A549 (cell line): ENCODE measurements at places on chromosomes 2 and 18. TPM values are rescaled to one million over a fixed set of nuclear protein-coding genes. Genes with fewer than 3 reads are reported as not detected.
A peak's percentile ranks its signal among the peaks of the same experiment; 100 is the strongest.

- no peak for DNase-seq
These were observed 5.1 kb upstream of the EML4 start for GRCh38 chr2:42164046-42164445.

GRCh38 chr2:109368798-109369197 is 239.8 kb downstream of the SH3RF3 start:
- no peak for DNase-seq

DNA sequence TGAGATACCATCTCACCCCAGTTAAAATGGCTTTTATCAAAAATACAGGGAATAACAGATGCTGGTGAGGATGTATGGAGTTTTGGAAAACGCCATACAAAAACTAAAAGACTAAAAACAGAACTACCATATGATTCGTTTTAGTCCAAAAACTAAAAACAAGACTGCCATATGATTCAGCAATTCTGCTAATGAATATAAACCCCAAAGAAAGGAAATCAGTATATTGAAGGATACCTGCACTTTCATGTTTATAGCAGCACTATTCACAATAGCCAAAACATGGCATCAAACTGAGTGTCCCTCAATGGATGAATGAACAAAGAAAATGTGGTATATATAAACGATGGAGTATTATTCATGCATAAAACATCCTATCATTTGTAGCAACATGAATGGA is 224.4 kb upstream of the MC4R start:
- no peak for DNase-seq

- no peak for DNase-seq
These were observed 183.5 kb upstream of the HS6ST1 start for GRCh38 chr2:128502200-128502599.

DNA sequence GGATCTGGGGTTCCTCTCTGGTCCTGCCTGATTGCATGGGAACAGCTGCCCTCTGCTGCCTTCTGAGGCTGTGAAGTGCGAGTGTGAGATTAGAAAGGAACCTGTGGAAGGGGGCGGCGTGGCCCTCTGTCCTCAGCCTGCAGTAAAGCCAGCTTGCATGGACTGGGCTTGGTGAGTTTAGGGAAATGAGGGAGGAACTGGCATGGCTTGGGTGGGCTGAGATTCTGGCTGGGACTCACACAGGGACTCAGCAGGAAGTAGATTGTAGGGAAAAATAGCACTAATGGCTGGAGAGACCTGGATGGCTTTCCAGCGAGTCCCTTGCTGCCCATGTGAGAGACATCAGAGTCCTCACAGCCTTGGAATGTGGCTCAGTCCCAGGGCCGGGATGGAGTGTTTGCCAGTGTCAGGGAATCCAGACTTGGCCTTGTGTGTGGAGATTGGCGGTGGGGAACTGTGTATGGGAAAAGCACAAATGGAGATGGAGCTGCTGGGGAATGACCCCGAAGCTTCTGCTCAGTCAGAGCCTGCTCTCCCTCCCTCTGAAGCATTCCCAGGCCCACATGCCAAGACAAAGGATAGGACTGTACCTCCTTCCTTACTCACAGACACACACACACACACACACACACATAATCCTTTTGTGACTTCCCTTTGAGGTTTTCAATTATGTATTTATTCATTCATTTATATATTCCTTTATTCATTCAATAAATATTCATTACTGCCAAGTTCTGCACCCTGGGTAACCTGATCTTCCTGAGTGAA is 115.4 kb downstream of the ACAA2 start:
- no peak for DNase-seq

- DNase-seq = no peak
These were observed 17.6 kb downstream of the SATB2 start for GRCh38 chr2:199440118-199440517.

GRCh38 chr2:20241973-20242726 is 17.2 kb upstream of the SDC1 start:
- DNase-seq = no peak

DNA sequence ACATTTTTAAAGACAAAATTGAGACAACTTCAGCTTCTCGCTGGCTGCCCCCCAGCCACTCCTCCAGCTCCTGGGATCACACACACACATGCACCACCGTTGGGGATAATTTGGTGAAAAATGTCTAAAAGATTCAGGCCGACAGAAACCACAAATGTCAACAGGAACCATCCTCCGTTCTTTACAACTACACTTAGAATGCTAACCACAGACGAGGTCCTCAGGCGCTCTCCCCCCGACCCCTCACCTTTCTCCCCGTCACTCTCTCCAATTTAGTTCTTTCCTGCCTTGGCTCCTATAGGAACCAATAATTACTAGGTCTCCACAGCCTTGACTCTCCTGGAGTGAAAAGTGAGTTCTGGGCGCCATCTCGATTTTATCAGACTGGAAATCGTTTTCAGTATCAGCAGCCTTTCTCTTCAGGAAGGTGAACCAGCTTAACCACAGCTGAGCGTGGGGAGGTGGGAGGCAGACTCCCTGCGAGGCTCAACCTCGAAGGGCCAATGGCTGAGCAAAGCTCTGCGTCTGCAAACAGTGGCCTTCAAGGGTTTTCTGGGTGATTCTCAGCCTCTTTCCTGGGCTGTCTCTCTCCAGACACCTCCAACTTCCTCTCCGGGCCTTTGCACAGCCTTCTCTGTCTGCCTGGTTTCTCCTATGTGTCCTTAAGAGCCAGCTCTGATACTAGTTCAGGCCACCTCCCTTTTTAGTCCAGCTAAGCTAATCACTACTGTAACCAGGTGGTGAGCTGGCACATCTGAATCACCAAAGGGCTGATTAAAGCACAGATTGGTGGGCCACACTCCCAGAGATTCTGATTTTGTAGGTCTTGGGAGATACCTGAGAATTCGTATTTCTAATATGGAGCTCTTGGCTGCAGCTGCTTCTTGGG is 115.7 kb upstream of the COPS8 start:
- DNase-seq = no peak

DNA sequence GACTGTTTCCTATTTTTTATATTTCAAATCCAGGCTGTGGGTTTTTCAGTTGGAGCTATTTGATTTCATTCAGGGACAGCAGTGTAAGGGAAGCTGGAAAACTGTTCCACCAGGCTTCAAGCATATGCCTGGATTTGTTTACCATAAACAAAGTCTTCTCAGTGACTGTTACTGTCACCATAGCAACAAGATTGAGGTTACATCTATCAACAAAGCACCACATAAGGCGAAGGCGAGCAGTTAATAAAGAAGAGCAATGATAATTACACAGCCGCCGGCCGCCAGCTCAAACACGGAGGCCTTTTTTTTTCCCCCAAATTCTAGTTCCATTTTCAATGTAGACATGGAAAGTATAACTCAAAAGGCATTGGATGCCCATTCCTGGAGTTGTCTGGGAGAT is 553.7 kb upstream of the SYT4 start:
- no peak for DNase-seq

GRCh38 chr2:216856406-216857065 is 3.3 kb downstream of the TNP1 start:
- no peak for DNase-seq

DNA sequence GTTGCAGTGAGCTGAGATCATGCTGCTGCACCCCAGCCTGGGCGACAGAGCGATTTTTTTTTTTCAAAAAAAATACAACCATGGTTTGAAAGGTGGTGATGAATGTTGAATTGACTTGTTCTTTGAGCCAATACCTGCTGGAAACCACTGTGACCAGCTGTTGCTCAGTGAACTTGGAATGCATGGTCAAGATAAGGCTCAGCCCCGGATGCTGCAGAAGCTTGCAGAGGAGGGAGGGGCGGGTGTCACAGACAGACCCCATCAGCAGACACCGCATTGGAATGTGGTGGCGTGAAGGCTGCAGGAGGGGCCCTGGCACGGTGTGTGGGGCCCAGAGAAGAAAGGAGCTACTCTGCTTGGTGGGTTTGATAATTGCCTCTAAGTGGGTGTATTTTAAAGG is 91.6 kb downstream of the ITGB1BP1 start:
- DNase-seq = no peak

GRCh38 chr2:219912491-219912921 is 285.1 kb downstream of the SLC4A3 start:
- no peak for DNase-seq

- no peak for DNase-seq
These were observed 1296.7 kb downstream of the SUCLG1 start for GRCh38 chr2:83162421-83162820.

- no peak for DNase-seq
These were observed 16.9 kb downstream of the ERCC3 start for GRCh38 chr2:127277028-127277427.

GRCh38 chr2:153875801-153876466 is 4.2 kb downstream of the GALNT13 start:
- DNase-seq = no peak

GRCh38 chr18:7608781-7609201 is 41.7 kb downstream of the PTPRM start:
- no peak for DNase-seq

GRCh38 chr2:219886615-219887014 is 259.2 kb downstream of the SLC4A3 start:
- DNase-seq = peak; percentile 21

GRCh38 chr2:35562488-35562887 is 793.1 kb upstream of the CRIM1 start:
- no peak for DNase-seq

DNA sequence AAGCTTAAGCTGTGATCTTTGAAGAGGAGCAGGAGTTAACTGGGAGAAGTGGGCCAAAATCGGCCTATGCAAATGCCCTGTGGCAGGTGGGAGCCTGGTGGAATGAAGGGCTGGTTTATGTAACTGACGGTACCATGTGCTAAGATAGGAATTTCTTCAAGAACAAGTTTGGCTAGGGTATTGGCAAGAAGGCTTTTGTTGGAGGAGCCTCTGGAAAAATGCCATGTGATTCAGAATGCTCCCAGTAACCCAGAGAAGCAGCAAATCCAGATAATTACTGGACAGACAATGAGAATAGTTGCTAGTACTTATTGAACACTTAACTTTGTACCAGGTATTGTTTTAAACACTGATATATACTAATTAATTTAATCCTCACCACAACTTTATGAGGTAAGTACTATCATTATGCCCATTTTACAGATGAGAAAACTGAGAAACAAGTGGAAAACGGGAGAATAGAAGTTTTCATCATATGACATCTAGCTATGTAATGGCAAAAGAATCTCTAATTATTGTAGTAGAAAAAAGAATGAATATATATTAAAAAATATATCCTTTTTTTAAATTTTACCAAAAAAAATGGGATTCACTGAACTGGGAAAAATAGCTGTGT is 9.1 kb upstream of the FAM124B start:
- no peak for DNase-seq

DNA sequence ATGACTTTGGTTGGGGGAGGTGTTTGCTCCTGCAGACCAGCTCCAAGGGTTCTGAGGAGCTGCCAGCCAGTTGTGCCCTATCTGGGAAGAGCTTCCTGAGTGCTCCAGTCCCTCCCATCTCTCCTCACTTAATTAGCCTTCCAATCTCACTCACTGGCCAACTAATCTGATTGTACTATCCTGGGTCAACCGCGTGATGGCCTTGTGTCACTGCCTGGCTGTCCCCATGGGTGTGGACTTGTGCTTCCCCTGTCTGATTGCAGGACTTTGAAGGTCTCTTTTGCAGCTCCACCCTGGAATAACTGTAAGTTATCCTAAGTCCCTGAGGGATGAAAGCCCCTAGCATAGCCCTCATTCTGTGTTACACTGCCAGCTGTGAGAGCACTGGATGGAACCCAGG is 65.0 kb downstream of the SLC4A5 start:
- DNase-seq = no peak

GRCh38 chr2:10780491-10780820 is 32.1 kb downstream of the PDIA6 start:
- no peak for DNase-seq

DNA sequence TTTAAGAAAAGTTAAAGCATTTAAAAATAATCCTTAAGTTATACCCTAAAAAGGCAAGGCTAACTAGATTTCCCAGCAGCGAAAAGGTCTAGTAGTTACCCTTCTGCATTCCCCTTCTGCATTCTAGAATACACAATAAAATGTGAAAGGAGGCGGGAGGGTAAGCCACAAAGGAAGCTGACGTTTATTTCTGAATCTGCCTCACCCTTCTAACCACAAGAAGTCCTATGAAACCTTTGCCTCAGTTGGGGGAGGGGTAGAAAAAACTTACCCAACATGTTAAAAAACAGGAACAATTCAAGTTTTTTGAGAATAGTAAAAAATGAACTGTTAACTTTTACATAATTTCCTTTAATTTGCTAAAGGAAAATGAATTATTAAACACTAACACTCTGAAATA is 11.3 kb downstream of the STK17B start:
- DNase-seq = peak; percentile 53

- no peak for DNase-seq
These were observed 34.0 kb upstream of the CD302 start for GRCh38 chr2:159832026-159832425.

GRCh38 chr2:112087346-112088020 is 32.4 kb downstream of the TMEM87B start:
- DNase-seq = no peak

- DNase-seq = no peak
These were observed 588 bp downstream of the OTX1 start for GRCh38 chr2:63051042-63051794.

DNA sequence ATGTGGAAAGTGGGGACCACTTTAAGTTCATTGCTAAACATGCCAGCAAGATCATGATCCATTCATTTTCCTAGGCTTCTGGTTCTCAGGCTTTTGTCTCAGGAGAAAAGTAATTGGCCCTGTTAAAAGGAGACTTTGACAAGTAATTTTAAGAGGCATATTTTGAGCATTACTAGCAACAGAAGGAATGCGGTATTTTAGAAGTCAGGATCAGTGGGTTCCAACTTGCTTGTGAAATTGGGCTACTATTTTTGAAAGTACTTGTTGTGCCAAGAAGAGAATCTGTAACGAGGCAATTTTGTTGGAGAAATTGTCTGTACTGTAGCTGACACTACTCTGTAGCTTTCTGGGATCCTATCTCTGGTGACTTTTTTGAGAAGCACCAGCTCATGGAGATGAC is 59.4 kb downstream of the CERS6 start:
- DNase-seq = no peak

- no peak for DNase-seq
These were observed 190.6 kb downstream of the TDRD15 start for GRCh38 chr2:21314322-21314835.

DNA sequence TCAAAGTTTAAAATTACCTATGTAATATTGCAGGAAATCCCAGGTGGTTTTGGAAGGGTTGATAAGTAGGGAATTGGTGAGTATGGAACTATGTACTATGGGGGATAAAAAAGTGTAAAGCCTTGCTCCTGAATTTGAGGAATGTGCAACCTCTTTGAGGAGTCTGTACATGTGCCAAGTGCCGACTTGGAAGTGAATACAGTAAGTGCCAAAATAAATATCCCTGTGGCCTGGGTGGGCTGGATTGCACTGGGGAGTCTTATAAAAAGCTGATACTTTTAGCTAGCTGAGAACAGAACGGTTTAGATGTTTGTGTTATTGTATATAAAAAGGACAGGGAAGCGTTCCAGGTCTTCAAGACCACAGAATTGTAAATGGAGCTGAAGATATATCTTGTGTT is 317.1 kb upstream of the LRRTM1 start:
- no peak for DNase-seq

GRCh38 chr2:168194784-168195522 is 52.4 kb downstream of the STK39 start:
- DNase-seq = no peak

- DNase-seq = no peak
These were observed 5.5 kb upstream of the LIMS2 start for GRCh38 chr2:127680706-127681287.

Gene DOK6
- not detected in 3 replicates for polyA plus RNA-seq

Gene DSC3
- polyA plus RNA-seq = 0.76 to 1.2 TPM (median 1.1 TPM) in 3 replicates

Gene RRM2
- polyA plus RNA-seq = 111 to 150 TPM (median 121 TPM) in 3 replicates

Gene PLB1
- polyA plus RNA-seq = 0.81 to 1.4 TPM (median 1.2 TPM) in 3 replicates

Gene VWC2L
- polyA plus RNA-seq = not detected in 3 replicates

Gene CNDP1
- polyA plus RNA-seq = not detected in 3 replicates

Gene CCDC148
- polyA plus RNA-seq = 0.41 to 0.61 TPM (median 0.50 TPM) in 3 replicates

Gene MARCHF4
- polyA plus RNA-seq = 6.3 to 10.1 TPM (median 9.1 TPM) in 3 replicates

Gene C2orf72
- 4.1 to 5.2 TPM (median 4.9 TPM) in 3 replicates for polyA plus RNA-seq

Gene ECEL1
- 0.10 to 0.13 TPM (median 0.12 TPM) in 3 replicates for polyA plus RNA-seq

Gene SPATA3
- not detected in 3 replicates for polyA plus RNA-seq
